SJSA1 (cell line): ENCODE measurements at places on chromosomes 7 and 10.

GRCh38 chr10:115093776-115094408 lies 727 bp downstream of the ATRNL1 start:
- DNase-seq, result no peak

GRCh38 chr7:140300243-140301136 lies 97.8 kb downstream of the SLC37A3 start:
- DNase-seq, result no peak

DNA sequence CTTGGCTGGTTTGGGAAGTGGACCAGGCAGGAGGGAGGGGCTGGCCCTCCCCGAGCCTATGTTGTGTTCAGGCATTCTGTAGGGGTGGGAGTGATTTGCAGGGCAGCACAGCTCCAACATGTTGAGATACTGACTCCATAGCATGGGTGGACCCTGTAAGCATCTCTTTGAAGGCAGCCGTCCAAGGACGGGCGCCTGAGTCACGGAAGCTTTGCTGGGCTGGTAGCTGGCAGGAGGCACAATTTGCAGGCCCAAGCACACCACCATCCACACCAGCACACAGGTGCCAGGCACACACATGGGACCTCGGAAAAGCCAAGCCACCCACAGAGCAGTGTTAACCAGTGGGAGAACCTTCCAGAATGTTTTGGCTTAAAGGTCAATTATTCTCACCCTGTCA lies 505.1 kb upstream of the FOXK1 start:
- no peak for DNase-seq

DNA sequence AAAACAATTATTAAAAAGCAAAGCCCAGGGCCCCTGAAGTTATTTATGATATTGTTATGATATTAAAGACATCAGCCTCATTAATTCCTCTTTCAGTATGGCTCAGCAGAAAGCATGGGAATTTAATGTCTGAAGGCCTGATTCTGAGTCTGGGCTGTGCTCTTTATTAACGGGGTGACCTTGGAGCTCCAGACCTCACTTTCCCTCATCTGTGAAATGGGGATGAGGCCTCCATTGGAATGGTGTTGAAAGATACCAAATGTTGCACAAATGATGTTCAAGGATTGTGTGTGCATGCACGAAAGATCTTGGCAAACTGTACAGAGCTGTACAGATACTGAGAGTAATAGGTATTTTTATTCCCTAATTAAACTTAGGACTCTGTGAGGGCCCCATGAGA lies 92.3 kb upstream of the PCBD1 start:
- no peak for DNase-seq

DNA sequence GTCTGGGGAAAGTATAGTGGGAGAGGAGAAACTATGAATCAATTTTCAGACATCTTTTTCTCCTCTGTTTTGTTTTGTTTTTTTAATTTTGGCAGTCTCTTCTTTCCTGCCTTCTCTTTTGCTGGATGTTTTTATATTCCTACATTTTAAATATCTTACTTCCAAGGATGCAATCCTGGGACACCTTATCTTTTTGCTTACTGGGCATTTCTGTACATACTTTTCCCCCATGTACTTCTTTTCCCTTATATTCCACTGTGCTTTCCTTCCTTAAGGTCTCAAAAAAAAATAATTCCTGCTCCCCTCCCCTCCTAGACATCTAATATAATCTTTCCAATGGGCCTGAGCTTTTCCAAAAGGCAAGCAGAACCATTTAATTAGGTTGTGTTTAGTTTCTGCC lies 701.1 kb downstream of the NRG3 start:
- no peak for DNase-seq

DNA sequence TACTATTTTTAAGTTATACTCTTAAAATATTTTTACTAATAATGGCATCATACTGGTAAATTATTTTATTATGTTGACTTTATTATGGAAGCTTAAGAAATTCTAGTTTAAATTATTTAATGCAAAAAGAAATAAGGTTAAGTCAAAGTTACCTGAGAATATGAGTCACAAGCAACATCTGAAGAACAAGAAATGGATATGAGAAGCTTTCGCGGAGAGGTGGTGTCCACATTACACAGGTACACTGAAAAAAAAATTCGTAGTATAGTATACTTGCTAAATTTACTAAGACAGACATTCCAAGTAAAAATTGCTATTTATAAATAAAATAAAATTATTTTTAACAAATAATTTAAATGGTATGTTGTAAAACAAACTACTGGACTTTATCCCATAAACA lies 143.8 kb downstream of the AVL9 start:
- no peak for DNase-seq

DNA sequence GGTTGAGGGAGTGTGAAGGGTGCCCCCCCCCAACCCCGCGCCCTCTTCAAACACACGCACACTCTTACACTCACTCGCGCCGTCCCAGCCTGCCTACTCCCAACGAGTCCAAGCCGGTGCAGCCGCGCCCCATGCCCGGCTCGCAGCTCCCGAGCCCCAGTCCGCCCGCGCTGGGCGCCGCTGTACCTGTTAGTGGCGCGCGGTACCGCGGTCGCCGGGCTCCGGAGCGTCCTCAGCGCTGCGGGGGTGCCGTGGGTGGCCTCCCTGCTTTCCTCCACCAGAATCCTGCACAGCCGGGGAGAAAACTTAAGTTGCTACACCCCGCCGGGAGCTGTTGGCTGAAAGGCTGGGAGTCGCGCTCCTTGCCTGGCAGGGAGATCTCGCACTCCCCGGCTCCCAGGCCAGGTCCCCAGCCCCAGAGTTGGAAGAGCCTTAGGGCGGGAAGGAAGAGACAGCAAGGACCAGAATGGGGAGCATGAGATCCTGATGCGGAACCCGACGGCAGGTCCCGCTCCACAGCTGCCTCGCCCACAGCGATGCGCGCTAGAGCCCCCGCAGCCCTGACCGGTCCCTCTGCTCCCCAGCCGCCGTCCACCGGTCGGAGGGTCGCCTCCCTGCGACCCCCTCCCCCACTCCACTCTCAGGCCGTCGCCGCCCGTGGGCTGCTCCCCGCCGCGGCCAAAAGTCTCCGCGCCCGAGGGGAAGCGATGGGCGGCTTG lies 863 bp downstream of the ST8SIA6 start:
- DNase-seq, result peak; percentile 41

GRCh38 chr10:98611436-98611835 lies 164.7 kb upstream of the HPS1 start:
- no peak for DNase-seq

GRCh38 chr10:84353052-84353803 lies 24.8 kb downstream of the CCSER2 start:
- no peak for DNase-seq

GRCh38 chr10:59880971-59881510 lies 25.3 kb downstream of the CCDC6 start:
- DNase-seq, result no peak

DNA sequence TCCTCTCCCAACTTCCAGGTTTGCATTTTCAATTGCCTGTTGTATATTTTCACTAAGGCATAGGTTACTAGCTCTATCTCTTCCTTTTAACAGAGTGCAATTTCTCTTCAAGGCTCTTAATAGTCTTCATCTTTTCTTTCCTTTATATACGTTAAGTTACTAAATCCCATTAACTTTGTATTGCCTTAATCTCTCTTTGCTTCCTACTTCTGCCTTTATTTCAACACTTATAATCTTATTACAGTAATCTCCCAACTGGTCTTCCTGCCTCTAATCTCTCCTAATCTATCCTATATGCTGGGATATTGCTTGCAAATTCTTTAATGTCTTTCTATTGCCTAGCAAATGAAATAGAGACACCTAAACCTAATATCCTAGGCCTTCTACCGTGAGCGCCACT lies 26.1 kb downstream of the ST7 start:
- DNase-seq, result no peak

DNA sequence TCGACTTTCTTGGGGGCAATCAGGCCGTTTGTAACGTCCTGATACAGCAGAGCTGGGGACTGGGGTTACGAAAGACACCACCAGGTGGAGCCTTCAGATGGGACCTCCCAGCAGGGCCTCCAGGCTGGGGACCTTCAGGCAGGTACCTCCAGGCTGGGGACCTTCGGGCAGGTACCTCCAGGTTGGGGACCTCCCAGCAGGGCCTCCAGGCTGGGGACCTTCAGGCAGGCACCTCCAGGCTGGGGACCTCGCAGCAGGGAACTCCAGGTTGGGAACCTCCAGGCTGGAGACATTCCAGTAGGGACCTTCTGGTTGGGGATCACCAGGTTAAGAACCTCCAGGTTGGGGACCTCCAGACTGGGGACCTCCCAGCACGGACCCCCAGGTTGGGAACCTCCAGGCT lies 23.5 kb upstream of the GPR146 start:
- DNase-seq, result no peak

GRCh38 chr7:111394891-111395290 lies 167.4 kb downstream of the IMMP2L start:
- no peak for DNase-seq

GRCh38 chr7:28195910-28196620 lies 15.5 kb upstream of the JAZF1 start:
- DNase-seq, result no peak

DNA sequence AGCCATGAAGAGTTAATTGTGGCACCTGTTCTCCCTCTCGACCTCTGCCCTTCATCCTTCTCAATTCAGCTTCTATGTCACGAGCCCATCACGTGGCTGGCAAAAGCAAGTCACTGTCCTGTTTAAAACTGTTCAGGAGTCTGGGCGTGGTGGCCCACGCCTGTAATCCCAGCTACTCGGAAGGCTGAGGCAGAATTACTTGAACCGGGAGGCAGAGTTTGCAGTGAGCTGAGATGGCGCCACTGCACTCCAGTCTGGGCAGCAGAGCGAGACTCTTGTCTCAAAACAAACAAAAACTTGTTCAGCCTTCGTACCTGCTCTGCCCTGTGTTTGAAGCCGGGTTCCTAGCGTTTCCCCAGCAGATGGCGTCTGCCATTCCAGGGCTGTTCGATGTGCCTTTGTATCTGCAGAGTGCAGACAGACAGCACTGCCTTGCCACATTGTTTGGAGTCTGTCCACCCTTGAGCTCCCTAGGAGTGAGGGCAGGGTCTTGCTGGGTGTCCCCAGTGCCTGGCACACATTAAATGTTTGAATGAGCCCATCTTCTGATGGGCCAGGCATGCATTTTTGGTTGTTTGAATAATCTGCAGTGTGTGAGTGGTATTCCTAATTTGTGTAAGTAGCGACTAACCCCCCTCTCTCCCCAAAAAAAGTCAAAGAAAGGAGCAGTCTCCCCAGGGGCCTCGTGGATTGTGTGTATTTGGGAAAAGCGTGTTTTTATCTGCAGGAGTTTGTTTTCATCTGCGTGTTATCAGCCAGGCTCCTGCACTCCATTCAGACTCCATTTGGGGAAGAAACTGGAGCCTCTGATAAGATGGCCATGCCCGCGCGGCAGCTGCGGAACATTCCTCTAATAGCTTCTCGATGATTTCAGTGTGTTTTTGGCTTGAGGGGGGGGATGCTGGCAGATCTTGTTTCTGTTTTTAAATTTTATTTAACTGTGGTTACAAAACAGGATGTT lies 61.2 kb downstream of the DNAJB6 start:
- DNase-seq, result peak; percentile 67
